Prostate gland (tissue), 2 donors: ENCODE measurements at places on chromosomes 2 and 18.

GRCh38 chr2:189199797-189200196, 20.2 kb upstream of the COL5A2 start:
- DNase-seq, result no peak

- no peak for DNase-seq
Measured at GRCh38 chr18:67362906-67363305, 153.6 kb downstream of the DSEL start.

DNA sequence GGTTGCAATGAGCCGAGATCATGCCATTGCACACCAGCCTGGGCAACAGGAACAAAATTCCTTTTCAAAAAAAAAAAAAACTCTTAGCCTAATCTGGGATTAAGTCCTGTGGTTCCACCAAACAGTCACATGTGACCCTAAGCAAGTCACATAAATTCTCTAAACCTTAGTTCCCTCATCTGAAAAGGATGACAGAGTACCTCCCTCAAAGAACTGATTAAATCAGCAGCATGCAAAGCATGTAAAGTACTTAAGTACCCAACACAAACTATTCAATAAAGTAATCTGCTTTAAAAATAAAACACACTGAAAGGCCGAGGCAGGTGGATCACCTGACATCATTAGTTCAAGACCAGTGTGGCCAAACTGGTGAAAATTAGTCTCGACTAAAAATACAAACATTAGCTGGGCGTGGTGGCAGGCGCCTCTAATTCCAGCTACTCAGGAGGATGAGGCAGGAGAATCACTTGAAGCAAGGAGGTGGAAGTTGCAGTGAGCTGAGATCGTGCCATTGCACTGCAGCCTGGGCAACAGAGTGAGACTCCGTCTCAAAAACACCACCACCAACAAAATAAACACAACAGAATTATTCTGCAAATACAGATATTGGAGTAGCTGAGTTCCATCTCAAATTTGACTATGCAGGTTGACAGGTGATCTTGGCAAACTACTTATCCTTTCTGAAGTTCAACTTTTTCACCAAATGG, 7.0 kb downstream of the USP34 start:
- DNase-seq, result no peak

GRCh38 chr2:65823511-65823910, 391.1 kb upstream of the SPRED2 start:
- no peak for DNase-seq

DNA sequence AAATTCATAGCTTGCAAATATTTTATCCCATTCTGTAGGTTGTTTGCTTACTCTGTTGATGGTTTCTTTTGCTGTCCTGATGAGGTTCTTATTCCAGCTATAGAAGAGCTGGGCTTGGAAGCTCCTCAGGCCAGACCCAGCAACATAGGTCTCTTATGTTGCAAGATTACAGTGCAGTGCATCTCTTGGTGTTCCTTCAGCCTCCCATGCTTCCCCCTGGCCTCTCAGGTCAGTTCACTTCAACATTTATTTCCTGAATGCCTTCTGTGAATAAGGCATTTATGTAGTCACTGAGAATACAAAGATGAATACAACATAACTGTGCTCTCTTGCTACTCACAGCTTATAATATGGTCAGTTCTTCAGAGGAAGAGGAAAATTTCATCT, 179.0 kb upstream of the SLC39A10 start:
- DNase-seq, result no peak

- no peak for DNase-seq
Measured at GRCh38 chr2:221731432-221732145, 159.5 kb upstream of the EPHA4 start.

- no peak for DNase-seq
Measured at GRCh38 chr2:165827016-165827920, 33.2 kb upstream of the GALNT3 start.

- DNase-seq, result peak; percentile 72
Measured at GRCh38 chr2:95728878-95729596, 137.2 kb downstream of the TRIM43 start.

DNA sequence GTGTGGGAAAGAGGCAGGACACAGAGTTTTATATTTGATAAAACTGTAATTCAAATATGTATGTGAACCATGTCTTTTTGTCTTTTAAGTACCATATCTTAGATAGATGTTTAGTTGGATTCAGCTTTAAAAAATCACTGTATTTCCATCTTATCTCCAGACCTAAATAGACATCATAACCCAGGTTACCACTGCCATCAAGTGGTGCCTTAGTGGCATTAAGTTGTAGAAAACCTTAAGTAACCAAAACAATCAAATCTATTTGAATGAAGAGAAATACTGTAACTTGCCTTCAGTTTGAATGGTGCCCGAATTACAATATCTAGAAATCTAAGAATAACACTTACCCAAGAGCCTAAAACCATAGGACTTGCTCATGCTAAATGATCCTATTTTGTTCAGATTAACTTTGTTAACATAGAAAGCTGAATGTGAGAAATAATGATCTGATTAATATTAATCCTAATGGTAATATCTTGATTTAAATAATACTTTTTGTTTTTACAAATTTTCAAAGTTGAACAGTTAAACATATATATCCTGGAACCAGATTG, 92.5 kb upstream of the MAP2 start:
- no peak for DNase-seq

- DNase-seq, result no peak
Measured at GRCh38 chr18:13611601-13612195, 114.7 kb downstream of the FAM210A start.

- no peak for DNase-seq
Measured at GRCh38 chr2:206855585-206856433, 83.5 kb upstream of the CPO start.

DNA sequence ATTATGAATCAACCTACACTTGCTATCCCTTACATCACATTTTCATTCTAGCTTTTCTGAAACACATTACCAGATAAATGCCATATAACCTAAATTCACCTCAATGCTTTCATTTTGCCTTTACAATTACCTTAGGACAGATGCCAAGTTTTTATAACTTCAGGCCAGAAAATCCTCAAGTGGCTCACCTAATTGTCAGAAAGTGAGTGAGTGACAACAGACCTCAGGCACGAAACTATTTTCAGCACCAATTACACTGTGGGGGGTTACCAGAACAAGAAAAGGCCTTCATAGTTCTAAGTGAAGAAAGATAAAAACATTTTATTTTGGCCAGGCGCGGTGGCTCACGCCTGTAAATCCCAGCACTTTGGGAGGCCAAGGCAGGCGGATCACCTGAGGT, 52.3 kb upstream of the ST8SIA5 start:
- DNase-seq, result no peak

GRCh38 chr18:29840089-29840488, 1202.5 kb downstream of the DSC3 start:
- no peak for DNase-seq

- DNase-seq, result no peak
Measured at GRCh38 chr2:152569186-152569585, 148.1 kb downstream of the PRPF40A start.

DNA sequence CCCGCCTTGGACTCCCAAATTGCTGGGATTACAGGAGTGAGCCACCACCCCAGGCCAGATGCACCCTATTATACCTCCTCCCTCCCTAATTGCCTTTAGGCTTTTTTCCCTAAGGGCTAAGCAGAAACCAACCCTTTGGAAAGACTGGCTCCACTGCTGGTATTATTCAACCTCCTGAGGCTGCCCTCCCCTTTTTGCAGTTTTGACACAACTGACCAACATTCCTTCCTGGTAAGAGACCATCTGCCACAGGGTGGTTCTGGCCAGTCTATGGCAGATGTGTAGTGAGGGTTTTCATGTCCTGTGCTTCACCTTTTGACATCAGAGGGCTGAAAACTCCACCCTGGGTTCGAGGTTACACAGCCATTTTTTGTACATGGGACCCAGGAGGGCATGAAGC, 1785.3 kb upstream of the CELF4 start:
- DNase-seq, result no peak
